GM23248 (cell line): ENCODE measurements at places on chromosomes 1 and 21. TPM values are rescaled to one million over a fixed set of nuclear protein-coding genes. Genes with fewer than 3 reads are reported as not detected.

GRCh38 chr1:58422436-58422835 is 124.1 kb downstream of the OMA1 start:
- no peak for DNase-seq

DNA sequence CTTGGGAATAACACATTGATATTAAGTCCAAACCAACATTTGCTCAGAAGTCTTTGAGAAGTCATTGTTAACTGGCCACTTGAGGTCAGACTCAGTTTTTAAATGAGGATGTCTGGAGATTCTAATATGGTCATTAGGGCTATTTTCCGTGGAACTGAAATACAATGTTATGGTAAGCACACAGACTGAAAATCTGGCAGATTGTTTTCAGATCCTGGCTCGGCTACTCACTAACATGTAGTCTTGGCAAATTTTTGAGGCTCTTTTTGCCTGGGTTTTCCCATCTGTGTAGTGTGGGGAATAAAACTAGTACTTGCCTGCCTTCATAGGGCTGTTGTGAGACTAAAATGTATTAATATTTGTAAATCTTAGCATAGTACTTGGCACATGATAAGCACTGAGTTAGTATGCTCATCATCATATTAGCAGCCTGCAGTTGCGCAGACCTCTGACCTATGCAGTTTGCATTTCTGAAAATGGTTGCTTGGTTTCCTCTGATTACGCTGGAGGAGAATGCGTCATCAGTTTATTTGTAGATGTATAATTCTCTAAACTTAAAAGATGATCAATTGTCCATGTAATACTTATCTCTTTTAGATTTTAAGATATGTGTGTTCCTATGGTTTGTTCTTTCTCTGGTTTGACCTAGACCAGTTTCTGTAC is 100.8 kb downstream of the C1orf21 start:
- no peak for DNase-seq

DNA sequence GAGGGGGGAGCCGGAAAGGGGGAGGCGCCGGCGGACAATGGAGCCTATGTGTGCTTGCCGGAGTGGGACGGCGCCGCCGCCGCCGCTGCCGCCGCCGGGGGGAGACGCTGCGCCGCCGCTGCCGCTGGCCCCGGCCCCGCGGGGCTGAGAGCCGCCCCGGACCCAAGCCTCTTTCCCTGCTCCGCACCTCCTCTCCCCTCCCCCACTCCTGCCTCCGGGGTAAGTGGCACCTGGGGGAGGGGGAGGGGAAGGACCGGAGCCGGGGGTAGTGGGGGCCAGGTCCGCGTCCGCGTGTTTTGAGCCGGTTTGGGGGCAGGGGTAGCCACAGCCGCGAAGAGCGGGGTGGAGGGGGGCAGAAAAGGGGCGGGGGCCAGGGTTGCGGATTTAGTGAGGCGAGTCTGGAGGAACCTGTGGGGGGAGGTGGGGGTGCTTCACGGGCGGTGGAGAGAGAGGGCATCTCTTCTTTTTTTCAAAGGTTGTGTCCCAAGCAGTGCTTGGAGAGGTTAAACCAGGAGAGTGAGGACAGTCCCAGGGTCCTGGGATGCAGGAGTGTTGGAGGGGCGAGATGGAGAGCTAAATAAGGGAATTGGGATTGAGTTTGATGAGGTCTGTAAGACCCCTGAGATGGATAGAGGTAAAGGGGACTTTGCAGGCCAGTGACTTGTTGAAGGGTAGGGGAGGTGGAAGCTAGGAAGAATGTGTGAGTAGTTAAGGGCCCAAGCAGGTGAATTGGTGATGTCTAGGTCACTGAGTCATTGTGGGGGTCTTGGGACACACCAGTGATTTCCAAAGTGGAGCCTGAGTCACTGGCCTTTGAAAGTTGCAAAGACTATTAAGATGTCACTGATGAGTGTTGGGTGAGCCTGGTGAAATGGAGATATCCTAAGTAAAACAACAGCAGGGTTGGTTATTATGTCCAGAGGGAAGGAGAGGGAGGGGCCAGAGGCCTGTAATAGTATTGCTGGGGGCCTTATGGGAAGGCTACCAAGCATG is 59.1 kb downstream of the BCL9 start:
- peak; percentile 71 for DNase-seq

GRCh38 chr1:9045861-9046510 is 19.8 kb upstream of the SLC2A7 start:
- DNase-seq, result no peak

- DNase-seq, result peak; percentile 75
These were observed 238.4 kb upstream of the DMRTA2 start for GRCh38 chr1:50661626-50662025.

DNA sequence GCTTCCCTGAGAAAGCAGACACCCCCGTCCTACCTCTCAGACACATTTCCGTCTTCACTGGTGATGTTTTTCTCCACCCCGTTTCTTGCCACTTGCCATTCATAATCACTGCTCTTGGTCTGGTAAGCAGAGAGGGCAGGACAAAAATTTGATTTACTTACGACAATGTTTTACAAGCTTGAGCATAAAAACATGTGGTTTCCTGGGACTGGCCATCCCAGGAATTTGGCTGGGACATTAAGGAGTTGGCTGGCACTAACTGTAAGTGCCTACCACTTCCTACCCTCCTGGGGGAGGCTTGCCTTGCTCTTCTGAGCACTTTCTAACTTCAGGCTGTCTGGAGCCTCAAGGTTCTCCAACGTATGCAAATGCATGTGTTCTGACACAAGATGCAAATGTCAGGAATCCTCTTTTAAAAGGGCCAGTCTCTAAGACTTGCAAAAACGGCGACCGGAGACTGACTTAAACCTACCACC is 24.2 kb downstream of the ZBTB18 start:
- DNase-seq, result no peak

- DNase-seq, result no peak
These were observed 167.3 kb downstream of the ZNF326 start for GRCh38 chr1:90162216-90162615.

DNA sequence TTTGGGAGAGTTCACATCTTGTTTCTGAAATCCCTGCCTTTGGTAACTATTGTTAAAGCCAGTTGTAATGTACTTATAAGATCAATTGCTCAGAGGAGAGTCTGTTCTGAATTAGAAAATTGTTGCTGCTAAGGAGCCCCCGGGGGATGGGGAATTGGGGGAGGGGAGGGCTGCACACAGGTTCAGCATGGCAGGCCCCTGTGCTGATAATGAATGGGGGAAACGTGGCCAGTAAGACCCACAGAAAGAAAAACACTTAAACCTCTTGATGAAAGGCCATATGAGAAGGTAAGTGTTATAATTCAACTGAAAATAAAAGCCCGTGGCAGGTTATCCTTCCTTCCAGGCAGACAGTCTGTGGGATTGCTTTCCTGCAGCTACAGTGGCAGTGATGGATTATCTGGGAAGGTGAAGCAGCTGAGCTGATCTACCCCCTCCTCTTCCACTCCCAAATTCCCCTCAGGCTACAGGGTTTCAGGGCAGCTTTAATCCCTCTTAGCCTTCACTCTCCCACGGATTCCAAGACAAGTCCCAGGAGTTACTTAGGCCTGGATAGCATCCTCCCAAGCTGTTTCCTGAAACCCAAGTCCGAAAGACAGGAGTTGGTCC is 398.8 kb downstream of the TBX15 start:
- DNase-seq, result no peak

DNA sequence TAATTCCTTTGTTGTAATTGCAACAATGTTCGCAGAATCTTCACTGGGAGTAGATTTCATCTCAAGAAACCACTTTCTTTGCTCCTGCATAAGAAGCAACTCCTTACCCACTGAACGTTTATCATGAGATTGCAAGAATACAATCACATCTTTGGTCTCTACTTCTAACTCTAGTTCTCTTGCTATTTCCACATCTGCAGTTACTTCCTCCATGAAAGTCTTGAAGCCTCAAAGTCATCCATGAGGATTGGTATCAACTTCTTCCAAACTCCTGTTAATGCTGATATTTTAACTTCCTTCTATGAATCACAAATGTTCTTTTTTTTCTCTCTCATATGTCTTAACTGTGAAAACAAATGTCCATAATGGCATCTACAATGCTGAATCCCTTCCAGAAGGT is 118.6 kb upstream of the RAB4A start:
- no peak for DNase-seq

DNA sequence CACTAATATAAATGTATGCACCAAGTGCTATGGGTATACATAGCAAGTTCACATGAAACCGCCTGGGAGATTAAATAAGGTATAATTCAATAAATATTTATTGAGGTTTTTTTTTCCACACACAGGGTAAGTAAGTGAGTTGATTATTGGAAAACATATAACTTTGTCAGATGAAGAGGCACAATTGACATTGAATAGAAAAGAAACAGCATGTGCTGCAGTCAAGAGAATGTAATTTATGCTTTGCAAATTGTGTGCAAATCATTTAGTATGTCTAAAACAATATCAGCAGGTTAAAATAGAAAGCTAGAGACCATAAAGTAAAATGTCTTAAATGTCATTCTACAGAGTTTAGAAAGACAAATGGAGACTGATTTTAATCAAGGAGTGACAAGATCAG is 560.0 kb downstream of the AMY1C start:
- no peak for DNase-seq

DNA sequence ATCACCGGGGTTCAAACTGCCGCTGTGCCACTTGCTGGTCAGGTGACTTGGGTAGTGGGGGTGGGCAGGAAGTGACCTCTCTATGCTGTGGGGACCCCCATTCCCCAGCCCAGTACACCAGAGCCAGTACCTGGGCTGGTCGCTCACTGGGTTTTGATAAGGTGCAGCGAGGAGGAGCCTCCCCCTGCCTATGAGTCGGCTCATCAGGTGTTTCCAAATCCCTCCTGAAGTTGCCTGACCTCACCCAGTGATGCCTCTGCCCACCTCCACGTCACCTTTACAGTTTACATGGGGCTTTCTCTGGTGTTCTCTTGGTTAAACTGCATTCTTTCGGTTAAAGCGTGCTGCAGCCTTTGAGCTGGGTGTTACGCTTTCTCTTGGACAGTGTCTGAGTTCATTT is 58.2 kb downstream of the ARHGEF10L start:
- no peak for DNase-seq

- DNase-seq, result no peak
These were observed 430.5 kb downstream of the MRPL39 start for GRCh38 chr21:25176637-25177412.

Gene NBL1
- 201 and 290 TPM in 2 replicates for total RNA-seq
